ENCODE measurements at places on chromosomes 11 and 22.
A peak's percentile ranks its signal among the peaks of the same experiment; 100 is the strongest.

GRCh38 chr11:64762674-64763525 lies 3.1 kb upstream of the PYGM start:
- no peak for DNase-seq

DNA sequence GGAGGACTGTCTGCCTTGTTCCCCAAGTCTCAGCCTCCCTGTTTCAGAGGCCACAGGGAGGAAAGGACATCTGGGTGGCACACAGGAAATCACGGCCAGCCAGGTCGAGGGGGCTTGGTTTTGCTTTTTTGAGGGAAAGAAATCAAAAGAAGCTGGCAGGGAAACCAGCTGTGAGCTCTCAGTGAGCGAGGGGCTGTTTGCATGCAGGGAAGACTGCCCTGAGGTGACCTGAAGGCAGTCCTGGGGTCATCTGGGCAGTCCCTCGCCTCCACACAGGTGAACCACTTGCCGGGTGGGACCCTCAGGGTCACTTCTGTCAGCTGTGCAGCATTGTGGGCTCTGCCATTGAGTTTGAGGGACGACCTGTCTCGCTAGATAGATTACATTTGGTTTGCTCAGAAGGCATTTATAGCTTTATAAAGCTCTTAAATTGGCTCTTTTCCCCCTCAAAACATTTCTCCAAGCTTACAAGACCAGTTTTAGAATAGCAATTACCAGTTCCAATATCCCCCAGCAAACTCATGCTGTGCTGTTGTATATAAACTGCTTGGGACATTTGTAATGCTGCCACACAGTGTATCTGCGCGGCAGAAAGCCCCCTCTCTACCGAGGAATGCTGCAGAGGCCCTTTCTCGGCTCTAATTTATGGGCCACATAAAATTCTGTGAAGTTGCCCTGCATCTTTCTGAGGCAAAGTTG lies 28.3 kb downstream of the PKNOX2 start:
- DNase-seq: no peak

DNA sequence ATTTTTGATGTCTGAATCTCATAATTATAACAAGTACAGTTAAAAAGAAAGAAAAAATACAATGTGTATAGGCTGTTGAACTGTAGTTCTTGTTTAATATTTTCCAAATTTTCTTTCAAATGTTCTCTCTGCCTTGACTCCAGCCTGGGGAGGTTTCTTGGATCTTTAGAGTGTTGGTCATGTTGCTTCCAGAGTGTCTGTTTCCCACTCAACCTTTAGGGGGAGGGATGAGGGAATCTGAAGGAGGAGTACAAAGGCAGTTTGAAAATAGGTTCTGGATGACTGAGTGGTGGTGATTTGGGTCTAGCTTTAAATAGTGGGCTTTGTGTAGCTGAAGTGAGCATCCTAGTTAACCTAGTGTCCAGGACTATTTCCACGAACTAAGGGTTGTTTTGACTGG lies 2.0 kb downstream of the CTNND1 start:
- DNase-seq: no peak

DNA sequence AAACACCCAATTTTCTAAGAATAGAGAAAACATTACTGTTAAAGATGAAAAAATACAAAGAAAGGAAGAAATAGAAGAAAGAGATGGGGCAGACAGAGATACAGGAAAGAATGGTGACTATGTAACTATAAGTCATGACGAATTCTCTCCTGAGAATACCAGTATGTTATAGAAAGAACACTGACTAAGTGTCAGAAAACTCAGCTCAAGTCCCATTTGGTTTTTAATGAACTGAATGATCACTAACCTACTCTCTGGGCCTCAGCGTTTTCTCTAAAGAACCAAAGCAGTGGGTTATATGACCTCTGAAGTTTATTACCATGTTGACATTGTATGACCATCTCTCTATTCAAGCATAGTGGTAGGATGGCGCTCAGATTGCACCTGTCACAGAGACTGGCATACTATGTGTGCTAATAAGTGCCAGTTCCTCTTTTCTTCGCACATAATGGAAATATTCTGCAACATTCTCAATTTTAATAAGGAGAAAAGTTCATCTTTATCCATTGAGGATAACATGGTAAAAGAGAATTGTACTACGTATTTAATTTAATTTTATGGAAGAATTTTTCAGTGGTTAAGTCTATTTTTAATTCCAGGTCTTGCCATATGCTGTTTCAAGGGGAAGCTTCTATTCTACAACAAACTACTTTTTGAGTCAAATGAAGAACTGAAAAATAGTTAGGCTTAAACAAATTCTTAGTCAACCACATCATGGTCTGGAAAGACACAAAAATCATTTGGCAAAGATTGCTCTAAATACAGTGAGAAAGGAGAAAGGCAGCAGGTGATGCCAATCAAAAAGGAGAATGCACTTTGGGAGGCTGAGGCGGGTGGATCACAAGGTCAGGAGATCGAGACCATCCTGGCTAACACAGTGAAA lies 25.0 kb upstream of the EED start:
- DNase-seq: no peak

GRCh38 chr11:46617972-46618314 lies 590 bp downstream of the ATG13 start:
- DNase-seq: no peak

- no peak for DNase-seq
These were observed 11.3 kb upstream of the RAG2 start for GRCh38 chr11:36609383-36609782.

DNA sequence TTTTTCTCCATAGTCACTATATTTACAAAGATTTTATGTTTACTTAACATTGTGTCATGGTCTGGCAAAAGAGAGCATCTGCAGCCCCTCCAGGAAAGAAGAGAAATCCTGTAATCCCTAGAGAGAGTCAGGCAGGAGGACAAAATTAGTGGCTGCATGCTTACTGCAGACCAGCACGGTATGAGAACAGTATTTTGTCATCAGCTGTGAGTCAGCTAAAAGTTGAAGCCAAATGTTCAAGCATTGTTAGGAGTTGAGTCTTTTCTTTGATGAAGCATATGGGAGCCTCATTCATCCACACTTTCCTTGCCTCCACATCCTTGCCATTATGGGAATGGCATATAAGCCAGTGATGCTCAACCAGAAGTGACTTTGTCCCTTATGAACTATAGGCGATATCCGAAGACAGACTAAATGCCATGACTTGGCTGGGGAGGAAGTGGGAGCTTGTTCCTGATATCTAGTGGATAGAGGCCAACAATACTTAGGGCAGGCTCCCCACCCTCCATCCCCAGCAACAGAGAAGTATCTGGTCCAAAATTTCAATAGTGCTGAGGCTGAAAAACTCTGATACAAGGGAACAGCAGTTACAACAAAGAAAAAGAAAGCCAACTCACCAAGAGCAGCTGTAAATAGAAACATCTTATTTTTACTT lies 112.0 kb upstream of the OR5AK2 start:
- DNase-seq: no peak

GRCh38 chr11:114598461-114598860 lies 2.9 kb upstream of the NXPE4 start:
- no peak for DNase-seq

DNA sequence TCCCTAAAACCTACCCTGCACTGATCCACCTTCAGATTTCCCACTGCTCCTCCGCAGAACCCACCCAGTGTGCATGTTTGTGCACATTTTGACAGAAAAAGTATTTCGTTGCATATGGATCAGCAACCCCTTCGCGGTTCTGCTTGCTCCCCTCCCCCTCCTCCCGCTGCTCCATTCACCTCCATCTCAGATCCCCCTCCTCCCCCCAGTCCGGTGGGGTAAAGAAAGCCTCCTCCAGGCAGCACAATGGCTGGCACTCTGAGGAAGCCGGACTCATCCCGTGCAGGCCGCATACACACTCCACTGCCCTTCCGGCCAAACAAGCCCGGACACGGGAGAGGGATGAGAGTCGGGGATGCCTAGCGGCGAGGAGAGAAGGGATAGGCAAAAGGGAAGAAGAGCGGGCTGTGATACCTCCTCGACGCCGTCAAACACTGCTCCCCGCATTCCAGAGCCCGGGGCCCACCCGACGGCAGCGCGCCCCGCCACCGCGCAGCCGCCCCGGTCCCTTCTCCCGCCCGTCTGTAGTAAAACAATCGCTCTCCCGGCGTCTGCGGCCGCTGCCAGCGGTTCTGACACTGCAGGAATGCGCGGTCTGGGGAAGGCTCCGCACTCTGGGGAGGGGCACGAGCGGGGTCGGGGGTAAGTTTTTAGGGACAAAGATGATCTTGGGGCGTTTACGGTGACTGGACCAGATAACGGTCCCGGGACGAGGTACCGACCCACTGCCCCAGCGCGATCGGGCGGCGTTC lies 915 bp downstream of the FEZ1 start:
- peak; percentile 46 for DNase-seq

DNA sequence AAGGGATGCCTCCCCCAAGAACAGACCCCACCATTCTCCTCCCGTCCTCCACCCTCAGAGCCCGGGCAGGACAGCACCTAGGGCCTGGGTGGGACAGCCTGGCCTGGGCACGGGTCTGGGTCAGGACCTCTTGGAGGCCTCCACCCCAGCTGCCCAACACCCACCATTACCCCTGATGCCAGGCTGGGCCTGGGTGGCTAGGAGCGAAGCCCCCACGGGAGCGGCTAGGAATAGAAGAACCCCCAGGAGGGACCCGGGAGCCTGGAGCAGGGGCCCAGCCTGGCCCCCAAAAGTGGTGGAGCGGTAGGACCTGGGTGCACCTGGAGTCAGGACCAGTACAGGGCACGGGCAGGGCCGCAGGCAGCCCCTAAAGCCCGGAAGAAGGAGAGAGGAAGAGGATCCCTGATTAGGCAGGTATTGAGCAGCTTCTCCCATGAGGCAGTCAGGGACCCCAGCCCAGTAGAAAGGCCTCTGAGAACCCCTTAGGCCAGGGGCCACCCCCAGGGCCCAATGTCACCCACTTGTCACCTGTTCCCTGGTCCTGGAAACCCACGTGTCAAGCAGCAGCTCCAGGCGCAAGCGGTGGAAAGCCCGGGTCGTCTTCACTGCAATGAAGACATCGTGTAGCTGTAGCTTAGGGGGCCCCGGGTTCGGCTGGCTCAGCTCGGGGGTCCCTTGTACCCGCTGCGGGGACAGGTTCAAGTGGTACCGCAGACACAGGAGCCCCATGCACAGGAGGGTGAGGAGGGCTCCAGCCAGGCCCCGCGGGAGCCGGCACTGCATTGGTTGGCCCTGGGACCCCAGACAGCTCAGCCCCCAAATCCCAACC lies 575 bp downstream of the MFNG start:
- DNase-seq: no peak

DNA sequence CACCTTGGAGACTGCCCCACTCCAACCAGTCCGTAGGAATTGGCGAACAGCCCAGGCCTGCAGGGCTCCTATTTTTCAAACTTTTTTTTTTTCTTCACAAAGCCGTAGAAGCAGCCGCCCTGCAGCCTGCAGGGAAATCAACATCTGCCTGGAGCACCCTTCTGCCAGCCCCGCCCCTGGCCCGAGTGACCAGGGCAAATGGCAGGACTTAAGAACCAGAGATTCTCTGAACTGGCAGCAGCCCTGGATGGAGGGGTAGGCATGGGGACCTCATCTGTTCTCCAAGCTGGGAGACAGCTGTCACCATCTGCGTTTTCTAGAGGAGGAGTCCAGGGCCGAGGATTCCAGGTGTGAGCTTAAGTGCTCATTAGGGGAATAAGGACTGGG lies 5.6 kb downstream of the SCN2B start:
- no peak for DNase-seq

- DNase-seq: no peak
These were observed 206.0 kb downstream of the BRD1 start for GRCh38 chr22:49621601-49622210.

GRCh38 chr11:85299258-85299942 lies 327.7 kb downstream of the DLG2 start:
- no peak for DNase-seq

DNA sequence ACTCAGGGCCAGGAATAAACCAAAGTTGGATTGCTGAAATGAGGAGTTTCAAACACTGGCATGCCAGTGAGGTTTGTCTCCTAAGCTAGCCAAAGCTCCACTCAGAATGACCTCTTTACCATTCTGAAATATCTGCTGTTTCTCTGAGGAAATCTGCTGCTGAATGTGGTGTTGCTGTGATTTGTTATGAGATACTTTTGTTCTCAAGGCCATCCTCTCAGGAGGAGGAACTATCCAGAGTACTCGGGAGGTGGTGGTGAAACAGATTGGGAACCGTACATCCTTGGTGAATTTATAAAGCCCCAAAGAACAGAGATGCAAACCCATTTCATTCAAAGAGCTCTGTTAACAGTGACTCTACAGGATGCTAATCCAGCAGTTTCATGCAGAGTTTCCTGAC lies 50.5 kb downstream of the BDNF start:
- DNase-seq: no peak

DNA sequence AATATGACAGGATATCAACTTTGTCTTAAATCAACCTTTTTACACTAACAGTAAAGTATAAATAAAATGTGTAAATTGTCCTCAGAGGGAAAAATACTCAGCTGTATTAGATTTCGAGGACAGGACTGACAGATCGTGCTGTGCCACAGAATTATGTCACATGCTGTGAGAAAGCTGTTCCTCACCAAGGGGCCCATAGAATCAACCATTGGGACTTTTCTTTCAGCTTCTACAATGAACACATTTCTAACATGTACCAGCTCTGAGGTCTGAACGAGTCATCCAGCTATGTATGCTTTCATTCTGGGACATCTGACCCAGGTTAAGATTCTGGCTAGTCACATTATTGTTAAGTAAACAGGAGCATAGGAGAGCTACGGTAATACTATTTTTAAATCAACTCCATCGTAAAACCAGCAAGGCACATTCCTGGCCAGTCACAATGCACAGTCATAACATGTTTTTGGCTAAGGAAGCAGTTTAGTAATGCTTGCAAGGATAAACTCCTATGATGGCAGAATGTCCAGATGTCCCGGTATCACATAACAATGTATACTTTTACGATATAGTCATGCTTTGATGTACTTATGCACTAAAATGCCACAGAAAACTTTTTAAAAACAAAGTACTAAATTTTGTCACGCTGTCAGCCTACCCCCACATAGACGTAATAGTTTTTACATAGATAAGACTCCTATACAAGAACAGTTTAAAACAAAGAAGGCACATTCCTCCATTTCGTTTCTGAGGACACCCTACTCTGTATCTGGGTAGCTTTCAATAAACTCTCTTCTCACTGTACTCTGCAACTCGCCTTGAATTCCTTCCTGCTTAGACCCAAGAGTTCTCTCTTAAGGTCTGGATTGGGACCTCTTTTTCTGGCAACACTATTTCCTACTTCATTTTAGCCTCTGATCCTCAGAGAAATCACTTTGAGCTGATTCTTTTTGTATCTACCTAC lies 27.4 kb downstream of the ZNF214 start:
- DNase-seq: no peak

DNA sequence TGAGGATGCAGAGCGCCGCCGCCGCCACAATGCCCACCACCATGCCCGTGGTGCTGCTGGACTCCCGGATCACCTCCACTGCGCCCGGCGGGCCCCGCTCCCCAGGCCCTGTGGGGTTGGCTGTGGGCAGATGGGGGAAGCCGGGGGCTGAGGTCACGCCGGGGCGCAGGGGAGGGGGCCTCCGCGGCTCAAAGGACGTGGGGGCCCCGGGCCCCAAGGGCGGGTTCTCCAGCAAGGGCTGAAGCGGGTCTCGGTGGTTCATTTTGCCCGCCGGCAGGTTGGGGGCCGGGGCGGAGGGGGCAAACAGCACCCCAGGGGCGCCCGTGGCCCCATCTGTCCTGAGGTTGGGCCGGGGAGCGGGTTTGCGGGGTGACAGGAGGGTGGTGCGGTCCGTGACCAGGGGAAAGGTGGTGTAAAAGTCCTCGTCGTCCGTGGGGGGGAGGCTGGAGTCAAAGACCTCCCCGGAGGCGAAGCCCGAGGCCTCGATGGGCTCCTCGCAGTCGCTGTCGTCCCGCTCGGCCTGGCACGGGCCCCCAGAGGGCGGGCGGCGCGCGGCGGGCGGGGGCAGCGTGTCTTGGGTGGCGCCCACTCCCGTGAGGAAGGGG lies 16.5 kb downstream of the SLC22A12 start:
- no peak for DNase-seq

GRCh38 chr11:33692013-33692504 lies 8.6 kb downstream of the C11orf91 start:
- peak; percentile 98 for DNase-seq
